T47D (cell line): ENCODE measurements at places on chromosomes 2 and 18.

DNA sequence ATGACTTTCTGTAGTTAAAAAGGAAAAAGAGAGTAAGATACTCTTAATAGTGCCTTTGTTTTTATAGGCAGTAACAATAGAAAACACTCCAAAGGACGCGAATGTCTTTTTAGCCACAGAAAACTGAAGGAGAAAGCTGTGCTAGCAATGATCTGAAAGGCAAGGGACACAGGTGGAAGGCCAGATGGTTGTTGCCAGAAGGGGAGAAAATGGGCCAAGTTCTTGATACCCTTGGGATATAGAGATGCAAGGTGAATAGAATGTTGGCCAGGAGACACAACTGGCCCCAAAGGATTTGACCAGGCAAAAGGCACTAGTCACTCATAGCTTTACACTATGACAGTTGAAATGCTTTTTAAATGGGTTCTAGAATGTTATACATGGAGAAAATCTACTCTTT is 180.0 kb downstream of the NRXN1 start:
- no peak for DNase-seq

GRCh38 chr18:30578707-30579106 is 463.8 kb downstream of the DSC3 start:
- no peak for DNase-seq

DNA sequence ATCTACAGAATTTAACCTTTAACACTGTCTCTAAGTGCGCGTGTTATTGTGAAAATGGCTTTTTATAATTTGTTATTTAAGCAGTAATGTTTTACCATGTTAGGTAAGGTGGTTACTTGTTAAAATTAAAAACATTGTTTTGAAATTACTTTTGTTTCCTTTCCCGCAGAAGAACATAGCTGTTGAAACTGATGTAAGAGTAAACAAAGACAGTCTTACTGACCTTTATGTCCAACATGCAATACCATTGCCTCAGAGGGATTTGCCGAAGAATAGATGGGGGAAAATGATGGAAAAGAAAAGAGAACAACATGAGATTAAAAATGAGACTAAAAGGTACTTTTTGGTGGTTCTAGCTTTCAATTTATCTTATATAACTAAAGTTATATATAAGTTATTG is 2.1 kb downstream of the C2orf49 start:
- DNase-seq = no peak

- no peak for DNase-seq
These were observed 51.4 kb upstream of the SPRED2 start for GRCh38 chr2:65483763-65484162.

DNA sequence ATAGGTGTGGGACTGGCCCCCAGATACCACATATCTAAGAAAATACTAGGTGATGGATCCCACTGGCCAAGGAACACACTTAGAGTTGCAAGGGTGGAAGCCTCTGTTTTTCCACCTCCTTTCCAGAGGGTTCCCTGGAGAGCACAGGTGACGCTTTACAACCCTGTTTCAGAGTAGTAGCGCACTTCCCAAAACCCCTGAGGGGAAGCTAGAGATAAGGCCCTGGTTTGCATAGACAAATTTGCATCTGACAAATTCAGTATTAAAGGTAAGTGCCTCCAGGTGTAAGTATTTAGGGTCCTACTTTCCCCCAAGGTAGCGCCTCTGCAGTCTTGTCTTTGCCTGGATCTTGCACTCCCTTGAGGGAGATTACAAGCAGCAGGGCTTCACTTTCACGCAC is 474 bp upstream of the CERKL start:
- DNase-seq = no peak

- DNase-seq = no peak
These were observed 100.5 kb downstream of the INHBB start for GRCh38 chr2:120446236-120447126.

DNA sequence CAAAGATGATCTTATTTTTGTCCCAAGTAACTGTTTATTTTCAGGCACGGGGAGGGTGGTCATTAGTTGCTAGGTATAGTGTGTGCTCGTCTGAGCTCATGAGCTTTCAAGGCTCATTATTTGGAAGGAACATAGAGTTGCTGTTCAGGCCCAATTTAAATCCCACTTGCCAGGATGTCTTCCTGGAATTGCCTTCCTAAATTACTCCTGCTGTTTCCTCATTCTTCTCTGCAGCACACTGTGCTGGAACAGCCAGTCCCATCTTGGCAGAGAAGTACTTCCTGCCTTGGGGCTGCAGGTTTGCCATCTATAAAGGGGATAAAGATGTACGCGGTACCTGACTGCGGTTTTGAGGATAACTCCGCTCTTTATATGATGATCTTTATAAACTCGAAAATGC is 37.3 kb downstream of the GREB1 start:
- DNase-seq = no peak

- DNase-seq = no peak
These were observed 22.2 kb downstream of the PDK1 start for GRCh38 chr2:172578054-172578453.

DNA sequence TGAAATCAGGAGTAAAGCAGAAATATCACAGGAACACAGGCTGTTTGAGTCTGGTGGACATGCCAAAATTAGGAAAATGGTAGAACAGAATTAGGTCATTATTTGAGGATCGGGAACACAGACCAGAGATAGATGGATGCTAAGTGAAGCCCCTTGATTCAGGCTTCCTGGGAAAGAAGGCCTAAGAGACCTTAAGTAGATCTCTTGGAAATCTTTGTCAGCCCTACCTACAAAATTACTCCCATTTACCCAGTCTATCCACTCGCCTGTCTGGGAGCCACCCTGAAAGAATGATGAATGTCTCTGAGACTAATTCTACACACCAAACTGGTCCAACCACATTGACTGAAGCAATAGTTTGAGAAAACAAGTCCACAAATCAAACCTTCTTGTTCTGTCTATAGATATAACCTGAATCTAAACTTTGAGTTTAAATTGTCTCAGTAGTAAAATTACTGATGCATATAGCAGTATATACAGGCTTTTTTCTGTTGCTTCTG is 36.6 kb upstream of the TANK start:
- DNase-seq = no peak

GRCh38 chr2:77823028-77823427 is 300.9 kb upstream of the LRRTM4 start:
- no peak for DNase-seq

GRCh38 chr2:119436993-119437772 is 5.5 kb downstream of the TMEM37 start:
- no peak for DNase-seq

GRCh38 chr2:10631405-10631804 is 58.4 kb downstream of the NOL10 start:
- DNase-seq = no peak

GRCh38 chr18:30862900-30863299 is 179.6 kb downstream of the DSC3 start:
- no peak for DNase-seq

GRCh38 chr2:123732563-123732962 is 292.5 kb upstream of the CNTNAP5 start:
- no peak for DNase-seq

DNA sequence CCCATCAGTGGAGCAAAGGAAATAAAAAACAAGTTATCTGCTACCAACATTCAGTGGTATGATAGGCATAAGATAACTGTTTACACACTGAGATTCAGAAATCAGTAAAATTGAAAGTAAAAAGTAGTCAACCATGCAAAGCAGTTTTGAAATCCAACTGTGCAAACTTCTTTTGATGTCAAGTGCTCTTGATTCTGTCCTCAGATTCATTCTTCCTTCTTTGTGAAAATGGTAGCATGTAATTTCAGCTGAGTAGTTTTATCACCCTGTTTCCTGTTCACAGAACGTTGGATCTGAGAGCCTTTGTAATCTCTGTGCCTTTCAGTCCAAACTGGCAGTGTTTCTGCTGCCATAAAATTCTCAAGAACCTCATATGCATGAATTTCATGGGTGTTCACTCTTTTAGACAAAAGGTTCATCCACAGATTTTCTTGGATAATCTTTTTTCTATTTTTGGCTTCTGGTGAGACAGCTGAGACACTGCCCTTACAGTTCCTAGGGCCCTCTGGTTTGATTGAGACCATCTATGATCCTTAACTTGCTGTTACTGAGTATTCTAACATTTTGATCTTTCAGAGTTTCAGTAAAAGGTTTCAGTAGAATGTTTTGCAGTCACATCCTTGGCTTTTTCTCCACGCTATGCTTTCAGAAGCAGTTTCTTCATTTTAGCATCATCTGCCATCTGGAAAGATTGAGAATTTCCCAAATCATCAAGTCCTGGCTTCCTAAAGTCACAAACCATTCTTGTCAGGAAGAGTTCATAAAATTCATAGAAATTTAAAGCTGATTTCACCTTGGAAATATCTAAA is 272.3 kb upstream of the EPHA4 start:
- DNase-seq = no peak

- DNase-seq = no peak
These were observed 32.1 kb upstream of the SPAG16 start for GRCh38 chr2:213252206-213252605.

- no peak for DNase-seq
These were observed 145.2 kb downstream of the RAD51AP2 start for GRCh38 chr2:17373041-17373440.

DNA sequence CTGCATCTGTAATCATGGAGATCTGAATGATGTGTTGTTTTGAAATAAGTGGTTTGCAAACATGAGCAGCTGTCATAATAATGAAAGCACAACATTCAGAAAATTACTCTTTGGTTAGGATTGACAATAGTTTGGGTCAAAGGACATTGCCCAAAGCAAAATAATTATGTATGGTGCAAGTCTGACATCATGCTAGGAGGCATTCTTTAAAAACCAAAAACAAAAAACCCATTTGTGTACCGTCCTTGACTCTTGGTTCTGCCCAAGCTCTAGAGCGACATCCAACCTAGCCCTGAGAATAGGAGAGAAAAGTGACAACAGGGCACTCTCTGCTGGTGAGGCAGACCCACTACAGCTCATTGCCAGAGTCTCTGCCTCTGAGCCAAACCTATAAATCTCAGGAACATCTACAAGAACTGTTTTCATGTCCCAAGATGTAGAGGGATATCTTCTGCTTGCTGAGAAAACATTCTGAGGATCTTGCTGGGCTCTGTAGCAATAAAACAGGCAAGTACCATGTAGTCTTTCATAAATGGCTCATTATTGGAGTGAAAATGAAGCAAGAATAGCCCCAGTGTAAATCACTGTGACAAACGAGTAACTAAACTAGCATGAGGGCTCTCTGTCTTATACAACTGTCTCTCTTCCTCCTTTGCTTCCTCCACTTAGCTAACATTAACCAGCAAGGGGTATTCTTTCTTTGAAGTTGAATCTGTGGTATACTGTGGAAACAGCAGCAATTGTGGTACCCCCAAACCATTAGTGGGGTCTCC is 266.8 kb upstream of the CXCR4 start:
- peak; percentile 1 for DNase-seq

- DNase-seq = no peak
These were observed 125.5 kb upstream of the SIX2 start for GRCh38 chr2:45134726-45135125.

GRCh38 chr2:145551686-145552085 is 1031.8 kb upstream of the ZEB2 start:
- DNase-seq = no peak

- no peak for DNase-seq
These were observed 93.1 kb upstream of the FSIP2 start for GRCh38 chr2:185645529-185645928.

DNA sequence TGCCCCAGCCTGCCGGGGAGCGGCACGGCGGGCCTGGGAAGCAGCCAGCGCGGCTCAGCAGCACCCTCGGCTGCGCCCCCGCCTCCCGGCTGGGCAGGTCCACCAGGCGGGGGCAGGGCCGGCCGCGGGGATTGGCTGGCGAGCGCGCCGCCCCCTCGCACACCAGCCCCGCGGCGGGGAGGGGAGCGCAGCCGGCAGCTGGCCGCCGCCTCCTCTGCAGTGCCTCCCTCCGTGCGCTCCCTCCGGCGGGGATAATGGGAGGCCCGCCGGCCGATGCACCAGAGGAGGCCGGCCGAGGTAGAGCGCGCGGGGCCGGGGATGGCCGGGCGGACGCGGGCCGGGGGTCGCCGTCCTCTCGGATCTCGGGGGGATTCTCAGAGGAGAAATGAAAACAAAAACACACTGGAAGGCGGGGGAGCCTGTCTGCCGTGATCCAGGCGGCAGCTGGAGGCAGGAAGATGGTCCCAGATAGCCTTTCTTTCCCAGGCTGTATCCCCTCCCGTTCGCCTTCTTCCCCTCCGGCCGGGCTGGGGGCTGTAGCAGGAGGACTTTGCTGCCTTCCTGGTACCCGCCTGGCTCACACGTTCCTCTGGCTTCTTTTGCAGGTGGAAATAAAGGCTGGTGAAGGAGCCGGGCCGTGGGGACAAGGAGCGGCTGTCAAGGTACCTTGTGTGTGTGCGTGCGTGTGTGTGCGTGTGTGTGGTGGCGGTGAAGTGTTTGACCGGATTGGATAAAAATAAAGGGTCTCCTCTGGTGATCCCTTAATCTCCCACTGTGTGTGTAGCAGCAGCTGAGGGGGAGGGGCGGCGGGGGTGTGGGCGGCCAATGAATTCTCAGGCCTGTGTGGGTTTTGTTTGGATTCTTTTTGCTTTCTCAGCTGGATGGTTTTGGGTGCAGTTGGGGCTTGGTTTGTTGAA is 18.1 kb downstream of the TET3 start:
- no peak for DNase-seq

- no peak for DNase-seq
These were observed 155.6 kb upstream of the MGAT5 start for GRCh38 chr2:134098321-134098720.

- peak; percentile 35 for DNase-seq
These were observed 32.0 kb upstream of the GPR55 start for GRCh38 chr2:230956827-230957755.

- DNase-seq = no peak
These were observed 28.2 kb downstream of the LPIN1 start for GRCh38 chr2:11774600-11774999.

GRCh38 chr2:60549238-60549927 is 4.1 kb downstream of the BCL11A start:
- DNase-seq = no peak

DNA sequence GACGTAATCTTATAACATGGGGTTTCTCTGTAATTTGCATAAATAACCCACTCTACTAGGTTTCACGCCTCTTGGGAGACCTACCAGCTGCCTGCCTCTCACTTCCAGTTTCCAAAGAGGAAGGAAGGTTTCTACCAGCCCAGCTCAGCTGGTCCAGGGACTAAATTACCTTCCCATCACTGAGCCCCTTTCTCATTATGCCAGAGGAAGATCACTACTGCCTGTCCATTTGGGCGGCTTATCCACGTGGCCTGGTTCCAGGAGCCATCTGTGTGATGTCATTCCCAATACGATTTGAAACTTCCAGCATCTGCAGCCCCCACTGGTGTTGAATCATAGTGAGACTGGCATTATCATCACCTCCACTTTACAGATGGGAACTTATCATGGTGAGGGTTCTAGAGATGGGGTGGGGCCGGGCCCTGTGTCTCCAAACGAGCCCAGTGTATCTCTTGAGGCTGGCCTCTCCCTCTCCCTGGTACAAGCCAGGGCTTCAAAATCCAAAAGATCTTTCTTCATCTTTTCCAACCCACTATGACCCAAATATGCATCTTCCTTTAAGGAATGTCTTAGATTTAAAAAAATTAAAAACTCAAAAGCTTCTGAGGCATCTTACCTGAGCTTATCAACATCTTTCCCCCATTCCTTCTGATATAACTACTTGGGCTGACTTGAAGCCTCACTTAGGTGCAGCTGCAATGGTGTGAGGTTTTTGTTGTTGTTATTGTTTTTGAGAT is 140.8 kb downstream of the DDX1 start:
- DNase-seq = no peak
